ENCODE measurements at places on chromosomes 5 and 9.

- DNase-seq: no peak
Observed at GRCh38 chr9:71058660-71059059, 62.8 kb downstream of the TRPM3 start.

GRCh38 chr5:7615566-7616061 lies 219.7 kb downstream of the ADCY2 start:
- DNase-seq: no peak

DNA sequence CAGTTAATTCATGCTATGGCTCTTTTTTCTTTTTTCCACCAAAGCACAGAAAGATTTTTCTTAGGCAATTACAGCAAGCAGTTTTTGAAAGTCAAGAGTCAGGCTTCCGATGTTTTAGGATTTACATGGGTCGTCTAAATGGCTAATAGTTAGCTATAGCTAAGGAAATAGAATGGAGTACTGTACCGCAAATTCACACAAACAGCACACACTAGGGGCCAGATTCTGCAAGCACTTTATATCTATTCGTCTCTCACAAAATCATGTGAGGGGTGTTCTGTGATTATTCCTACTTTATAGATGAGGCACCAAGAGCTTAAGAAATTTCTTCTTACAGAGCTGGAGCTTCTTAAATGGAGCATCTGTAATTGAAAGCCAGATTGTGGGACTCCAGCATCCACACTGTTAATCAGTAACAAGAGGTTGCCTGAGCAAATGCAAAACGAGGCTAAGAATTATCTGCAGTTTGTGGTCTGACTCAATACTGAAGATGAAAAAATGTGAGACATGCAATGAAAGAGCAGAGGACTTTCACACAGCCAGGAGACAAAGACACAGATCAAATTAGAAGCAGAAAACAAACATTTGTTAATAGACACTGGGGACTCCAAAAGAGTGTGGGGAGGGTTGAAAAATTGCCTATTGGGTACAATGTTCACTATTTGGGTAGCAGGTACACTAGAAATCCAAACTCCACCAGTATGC lies 62.7 kb upstream of the CTXN3 start:
- no peak for DNase-seq

- no peak for DNase-seq
Observed at GRCh38 chr5:76402251-76402885, 717 bp upstream of the IQGAP2 start.

DNA sequence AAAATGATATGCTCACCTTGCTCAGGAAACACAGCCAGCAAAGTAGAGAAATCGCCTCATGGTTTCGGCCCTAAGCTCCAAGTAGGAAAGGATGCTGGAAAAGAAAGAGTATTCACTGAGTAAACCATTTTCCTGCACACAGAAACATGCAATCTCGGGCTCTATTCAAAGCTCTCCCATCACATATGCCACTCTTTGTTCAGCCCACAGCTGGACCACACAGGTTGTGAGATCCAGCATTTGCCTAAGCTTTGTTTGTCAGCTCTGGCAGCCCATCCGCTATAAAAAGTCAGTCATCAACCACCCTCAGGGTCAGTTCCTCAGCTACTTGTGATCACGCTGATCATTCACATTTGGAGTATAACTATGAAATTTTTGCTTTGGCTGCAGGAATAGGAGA lies 96.5 kb upstream of the SMARCA2 start:
- DNase-seq: no peak

DNA sequence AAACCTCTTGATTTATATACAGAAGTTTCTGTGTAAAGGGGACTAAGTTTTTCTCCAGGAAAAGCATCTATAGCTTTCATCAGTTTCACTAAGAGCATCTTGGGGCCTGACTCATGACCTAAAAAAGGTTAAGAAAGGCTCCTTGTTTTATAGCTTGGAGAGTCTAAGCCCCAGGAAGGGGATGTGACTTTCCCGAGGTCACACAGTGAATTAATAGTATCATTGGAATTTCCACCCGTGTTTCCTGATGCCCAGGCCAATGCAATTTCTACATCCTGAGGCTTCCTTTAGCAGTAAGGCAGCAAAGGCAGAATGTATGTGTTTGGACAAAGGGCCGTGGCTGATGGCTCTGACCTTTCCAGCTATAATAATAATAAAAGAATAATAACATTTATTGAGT lies 8.6 kb downstream of the MORN5 start:
- no peak for DNase-seq

DNA sequence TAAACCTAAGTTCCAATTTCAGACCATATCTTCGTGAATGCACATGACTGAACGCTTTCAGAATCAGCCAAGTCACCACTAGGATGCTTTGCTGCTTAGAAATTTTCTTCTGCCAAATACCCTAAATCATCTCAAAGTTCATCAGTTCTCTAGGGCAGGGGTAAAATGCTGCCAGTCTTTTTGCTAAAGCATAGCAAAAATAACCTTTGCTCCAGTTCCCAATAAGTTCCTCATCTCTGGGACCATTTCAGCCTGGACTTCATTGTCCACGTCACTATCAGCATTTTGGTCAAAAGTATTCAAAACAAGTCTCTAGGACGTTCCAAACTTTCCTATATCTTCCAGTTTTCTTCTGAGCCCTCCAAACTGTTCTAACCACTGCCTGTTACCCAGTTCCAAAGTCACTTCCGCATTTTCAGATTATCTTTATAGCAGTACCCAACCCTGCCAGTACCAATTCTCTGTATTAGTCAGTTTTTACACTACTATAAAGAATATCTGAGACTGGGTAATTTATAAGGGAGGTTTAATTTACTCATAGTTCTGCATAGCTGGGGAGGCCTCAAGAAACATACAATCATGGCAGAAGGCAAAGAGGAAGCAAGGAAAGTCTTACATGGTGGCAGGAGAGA lies 74.8 kb downstream of the NR3C1 start:
- DNase-seq: no peak

DNA sequence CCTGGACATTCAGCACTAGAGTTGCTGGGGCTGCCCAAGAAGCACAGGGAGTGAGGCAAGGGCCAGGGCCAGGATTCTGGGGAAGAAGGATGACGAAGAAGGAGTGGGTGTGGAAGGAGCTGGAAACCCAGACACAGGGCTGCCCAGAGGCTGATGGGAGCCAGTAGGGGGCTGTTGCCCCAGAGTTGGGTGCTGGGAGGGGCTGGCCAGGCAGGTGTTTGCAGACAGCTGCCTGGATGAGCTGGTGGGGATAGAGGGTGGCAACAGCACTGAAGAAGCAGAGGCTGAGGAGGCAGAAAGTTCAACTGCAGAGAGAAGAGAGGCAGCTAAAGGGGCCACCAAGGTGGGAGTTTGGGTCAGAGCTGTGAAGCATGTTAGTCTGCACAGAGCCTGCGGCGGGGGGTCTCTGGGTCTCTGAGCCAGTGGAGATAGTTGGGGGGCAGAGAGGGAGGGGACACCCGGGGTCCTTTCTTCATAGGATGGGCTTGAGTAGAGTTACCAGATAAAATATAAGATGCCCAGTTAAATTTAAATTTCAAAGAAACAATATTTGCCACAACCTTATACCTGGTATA lies 2.5 kb upstream of the AQP7 start:
- DNase-seq: no peak

DNA sequence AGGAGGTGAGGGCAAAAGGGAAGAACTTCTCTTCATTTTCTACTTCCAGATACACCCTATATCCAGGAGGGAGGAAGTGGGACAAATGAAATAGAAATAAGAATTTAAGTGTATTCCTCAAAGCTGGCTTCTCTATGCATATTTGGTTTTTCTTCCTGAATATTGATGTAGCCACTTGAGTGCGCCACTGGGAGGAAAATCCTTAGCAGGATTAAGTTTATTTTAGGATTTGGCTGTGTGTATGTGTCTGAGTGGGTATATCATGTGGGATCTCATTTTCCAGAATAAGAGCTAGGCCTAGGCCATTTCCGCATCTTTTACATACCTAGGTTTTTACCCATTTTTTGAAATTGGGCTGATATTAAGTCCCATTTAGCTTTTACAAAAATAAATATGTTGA lies 42.5 kb downstream of the MAP1B start:
- DNase-seq: no peak

- DNase-seq: no peak
Observed at GRCh38 chr5:172678902-172679301, 37.8 kb downstream of the NEURL1B start.

DNA sequence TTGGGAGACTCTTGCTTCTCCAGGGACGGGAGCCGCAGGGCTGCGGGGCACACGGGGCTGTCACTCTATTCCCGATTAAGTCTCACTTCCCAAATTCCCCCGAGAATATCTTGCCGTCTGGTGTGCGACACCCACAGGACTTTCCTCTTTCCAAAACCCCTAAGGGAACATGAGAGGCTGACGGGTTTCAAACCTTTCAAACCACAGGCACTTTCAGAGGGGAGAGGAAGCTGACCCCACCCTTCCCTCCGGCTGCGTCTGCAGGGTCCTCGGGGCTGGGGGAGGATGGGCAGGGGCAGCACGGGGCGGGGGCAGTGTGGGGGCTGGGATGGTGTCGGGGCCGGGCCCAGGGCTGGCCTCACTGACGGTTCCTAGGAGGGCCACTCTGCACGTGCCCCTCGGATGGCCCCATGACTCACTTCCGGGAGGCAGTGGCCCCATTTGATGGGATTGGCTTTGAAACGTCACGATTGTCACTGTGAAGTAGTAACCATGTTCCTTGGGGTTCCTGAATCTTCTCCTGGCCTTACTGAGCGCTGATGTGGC lies 38.2 kb downstream of the SLC9A3 start:
- DNase-seq: no peak

DNA sequence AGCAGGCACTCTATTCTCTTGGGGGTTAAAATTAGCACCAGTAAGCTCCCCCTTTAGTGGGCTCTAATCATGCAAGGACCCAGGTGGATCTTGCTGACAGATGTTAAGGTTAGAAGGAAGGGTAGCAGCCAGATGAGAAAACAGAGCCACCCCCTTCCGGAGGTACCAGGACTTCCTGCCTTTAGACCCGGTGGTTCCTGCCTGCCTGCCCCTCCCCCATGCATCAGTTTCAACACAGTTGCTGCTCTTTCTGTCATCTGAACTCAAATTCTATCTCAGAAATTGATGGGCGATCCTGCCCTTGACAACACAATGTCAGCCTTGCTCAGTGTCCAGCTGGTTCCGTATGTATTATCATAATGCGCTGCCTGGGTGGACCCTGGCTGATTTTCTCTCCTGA lies 287.3 kb downstream of the EBF1 start:
- DNase-seq: peak; percentile 77

DNA sequence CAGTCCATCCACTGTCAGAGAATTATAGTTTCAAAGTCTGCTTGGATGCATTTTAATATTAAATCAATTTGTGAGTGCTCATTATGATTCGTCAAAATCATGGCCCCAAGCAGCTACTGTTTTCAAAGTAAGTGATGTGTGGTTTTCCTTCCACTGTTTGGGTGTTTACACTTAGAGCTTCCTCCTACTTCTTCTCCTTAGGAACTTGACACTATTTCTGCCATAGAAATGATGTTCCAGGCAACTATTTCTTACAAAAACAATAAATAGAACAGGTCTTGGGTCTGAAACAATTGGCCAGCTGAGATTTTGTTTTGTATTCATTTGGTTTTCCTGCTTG lies 132.8 kb upstream of the RAI14 start:
- DNase-seq: no peak

GRCh38 chr5:127313847-127314473 lies 23.4 kb downstream of the MEGF10 start:
- DNase-seq: peak; percentile 48

DNA sequence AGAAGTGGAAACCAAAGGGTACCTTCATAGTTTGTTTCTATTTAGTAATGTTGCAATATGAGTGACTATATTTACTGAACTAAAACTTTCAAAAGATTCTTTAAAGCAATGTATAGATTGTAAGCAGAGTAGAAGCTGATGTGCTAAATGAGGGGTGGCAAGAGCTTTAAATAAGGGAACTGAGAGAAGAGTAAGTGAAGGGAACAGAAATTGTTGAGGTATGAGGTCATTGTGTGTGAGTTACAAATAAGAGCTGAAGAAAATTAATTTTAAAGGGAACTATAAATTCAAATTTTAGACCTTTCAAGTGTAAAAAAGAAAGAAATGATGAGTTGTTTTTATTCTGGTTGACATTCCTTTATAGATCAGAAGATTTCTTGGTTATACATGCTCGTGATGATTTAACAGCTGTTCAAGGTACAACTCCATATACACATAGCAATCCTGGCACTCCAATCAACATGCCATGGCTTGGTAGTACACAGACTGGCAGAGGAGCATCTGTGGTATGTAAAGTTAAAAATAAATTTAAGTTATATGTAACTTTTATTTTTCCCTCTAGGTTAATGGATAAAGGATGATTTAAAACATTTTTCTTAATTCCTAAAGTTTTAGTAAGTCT lies 135.1 kb upstream of the TNFAIP8 start:
- DNase-seq: no peak

DNA sequence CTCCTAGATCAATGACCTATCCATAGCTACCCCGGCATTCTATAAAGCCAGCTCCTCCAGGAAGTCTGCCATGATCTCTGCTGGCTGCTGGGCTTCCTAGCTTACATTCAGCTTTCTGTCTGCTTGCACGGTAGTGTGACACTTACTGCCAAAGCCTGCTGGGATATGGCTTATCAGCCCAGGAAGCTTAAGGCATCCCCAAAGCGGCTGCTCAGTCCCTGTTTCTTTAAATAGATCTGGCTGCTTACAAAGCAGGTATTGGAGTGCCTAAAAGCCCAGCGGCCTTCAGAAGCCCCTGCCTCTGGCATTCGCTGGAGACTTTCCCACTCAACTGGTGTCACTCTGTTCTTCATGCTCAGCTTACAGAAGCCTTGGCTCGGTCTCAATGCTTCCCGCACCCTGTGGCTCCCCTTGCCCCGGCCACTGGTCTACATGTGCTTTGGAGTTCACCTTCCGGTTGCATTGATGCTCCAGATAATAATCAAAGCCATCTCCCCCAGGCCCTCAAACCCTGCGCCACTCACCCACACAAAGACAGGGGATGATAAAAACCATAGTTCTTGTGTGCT lies 31.3 kb upstream of the STRBP start:
- DNase-seq: no peak

DNA sequence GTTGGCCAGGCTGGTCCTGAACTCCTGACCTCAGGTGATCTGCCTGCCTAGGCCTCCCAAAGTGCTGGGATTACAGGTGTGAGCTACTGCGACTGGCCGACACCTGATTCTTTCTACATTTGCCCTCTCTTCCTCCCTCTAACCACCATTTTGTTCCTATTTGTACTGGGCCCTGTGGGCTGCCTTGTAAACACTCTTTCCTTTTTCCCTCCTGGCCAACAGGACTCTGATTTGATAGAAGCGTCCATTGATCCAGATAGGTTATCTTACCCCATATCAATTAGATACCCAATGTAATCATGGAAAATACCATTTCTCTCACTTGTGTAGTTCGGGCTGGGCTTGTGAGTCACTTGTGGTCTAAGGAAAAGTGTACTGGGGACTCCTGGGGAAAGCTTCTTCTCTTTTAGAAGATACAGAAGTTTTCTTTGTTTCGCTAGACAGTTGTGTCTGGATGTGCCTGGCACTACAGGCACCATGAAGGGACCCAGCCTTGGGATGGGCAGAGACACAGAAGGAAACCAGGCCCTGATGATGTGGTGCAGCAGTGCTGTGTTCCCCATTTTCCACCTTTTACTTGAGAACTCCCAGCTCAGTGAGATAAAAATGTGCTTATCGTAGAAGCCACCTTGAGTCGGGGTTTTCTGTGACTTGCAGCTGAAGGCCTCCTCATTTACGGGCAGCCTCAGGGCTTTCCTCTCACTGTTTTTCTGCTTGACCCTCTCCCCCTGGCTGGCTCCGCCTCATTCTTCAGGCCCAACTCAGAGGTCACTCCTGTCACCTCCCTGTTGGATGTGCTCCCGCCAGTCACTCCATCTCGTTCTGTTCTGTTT lies 32.8 kb upstream of the CPEB4 start:
- no peak for DNase-seq

All from stimulated activated naive CD4-positive, alpha-beta T cell (primary cell).